SHP77 (cell line): ENCODE measurements at places on chromosomes 2 and 18.

GRCh38 chr2:11478899-11479605, 13.1 kb upstream of the E2F6 start:
- no peak for DNase-seq

DNA sequence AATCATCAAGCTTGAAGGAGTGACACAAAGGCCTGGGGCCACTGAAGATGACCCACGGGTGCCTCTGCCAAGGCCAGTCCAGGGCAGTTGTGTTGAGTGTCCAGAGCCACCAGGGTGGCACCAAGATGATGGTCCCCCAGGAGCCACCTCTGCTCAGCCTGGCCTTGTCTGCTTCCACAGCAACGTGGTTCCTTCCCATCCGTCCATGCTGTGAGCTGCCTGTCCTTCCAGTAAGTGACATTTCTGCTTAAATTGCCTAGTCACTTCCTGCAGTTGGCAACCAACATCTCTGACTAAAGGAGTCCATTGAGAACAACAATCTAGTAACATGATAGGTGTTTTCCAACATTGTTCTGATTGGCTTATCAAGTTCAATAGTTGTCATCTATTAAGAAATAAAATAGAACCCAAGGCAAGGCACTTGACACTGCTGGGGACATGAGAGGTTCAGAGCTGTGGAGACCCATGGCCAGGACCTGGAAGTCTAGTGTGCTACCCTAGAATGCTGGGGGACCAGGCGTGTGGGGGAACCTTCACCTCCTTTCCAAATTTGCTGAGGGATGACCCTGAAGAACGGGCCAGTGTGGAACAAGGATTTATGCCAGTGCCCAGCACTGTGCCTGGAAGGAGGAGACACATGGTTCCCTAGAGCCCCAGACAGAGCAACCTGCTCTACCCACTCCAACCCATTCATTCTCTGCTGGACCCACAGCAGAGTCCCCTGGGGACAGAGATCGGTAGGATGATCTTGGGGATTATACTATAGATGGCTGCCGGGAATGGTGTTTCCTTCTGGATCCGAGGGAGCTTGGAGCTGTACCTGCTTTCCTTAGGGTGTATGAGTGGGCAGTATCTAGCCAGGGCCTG, 98.9 kb upstream of the EPC2 start:
- DNase-seq: no peak

- DNase-seq: no peak
These were observed 10.9 kb downstream of the OSBPL1A start for GRCh38 chr18:24386681-24387080.

- DNase-seq: no peak
These were observed 34.5 kb downstream of the TMEM182 start for GRCh38 chr2:102796337-102796736.

GRCh38 chr18:51540562-51540961, 343.1 kb upstream of the MEX3C start:
- DNase-seq: no peak

GRCh38 chr2:101223814-101224231, 28.9 kb upstream of the CNOT11 start:
- DNase-seq: no peak

DNA sequence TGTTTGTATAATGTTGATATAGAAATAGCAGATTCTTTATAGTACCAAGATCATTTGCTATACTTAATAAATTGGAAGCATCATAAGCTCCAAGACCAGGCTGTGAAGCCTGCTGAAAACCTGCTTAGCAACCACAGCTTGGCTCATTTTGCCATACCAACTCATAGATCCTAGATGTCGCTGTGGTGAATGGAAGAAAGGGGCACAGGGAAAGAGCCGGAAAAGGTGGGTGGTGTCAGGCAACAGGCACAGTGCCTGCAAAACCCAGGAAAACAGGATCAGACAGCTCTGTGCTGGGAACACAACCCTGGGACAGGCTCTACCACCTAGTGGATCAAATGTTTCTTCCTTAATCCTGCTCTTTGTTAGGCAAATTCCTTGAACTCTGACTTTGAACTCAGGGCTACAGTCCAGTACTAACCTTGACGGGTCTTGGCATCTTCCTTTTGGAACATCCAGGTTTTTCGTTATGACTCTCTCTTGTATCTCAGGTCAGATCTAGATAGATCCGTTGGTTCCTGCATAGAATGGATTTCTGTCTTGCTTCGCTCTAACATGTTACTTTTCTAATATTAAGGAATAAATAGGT, 31.6 kb downstream of the TWSG1 start:
- no peak for DNase-seq

DNA sequence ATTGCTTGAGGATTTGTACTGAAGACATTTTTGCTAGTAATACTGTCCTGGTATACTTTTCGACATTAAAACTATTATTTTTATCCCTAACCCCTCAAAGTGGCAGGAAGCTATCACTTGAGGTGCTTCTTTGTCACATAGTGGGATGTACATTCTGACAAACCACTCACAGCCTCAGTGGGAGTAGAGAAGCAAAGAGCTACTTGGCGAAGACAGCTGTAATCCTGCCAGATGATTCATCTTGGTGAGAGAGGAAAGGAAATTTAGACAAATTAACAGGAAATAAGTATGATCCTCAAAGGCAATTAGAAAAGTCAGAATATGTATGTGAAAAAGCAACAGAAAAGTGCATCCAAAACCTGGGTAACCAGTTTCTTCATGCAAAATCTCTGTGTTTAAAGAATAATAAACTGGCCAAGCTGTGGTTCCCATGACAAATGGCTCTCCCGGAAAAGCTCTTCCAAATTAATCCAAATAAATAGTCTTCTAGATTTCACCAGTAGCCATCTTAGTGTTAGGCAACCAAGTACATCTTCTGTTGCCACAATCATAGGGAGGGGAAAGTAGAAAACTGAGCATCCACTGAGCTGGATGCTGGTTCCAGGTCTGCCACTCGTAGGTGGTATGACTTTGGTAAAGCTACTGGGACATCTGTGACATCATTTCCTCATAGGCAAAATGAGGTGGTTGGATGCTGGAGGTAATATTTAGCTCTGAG, 308.0 kb upstream of the LYPD1 start:
- no peak for DNase-seq

GRCh38 chr2:113795405-113795920, 39.0 kb upstream of the SLC35F5 start:
- no peak for DNase-seq
